Left cardiac atrium (tissue), 4 donors: ENCODE measurements at places on chromosomes 1 and 21. TPM values are rescaled to one million over a fixed set of nuclear protein-coding genes. Genes with fewer than 3 reads are reported as not detected.

GBP3 gene
- total RNA-seq: 8.2 TPM

OR2L8 gene
- total RNA-seq: not detected

HNRNPCL1 gene
- total RNA-seq: not detected

SMIM1 gene
- 25.4 TPM for total RNA-seq

SLC44A3 gene
- 5.4 TPM for total RNA-seq

ST6GALNAC3 gene
- total RNA-seq: 4.6 TPM

SLC35D1 gene
- total RNA-seq: 4.5 TPM

COL24A1 gene
- total RNA-seq: 1.4 TPM

PRR9 gene
- total RNA-seq: not detected

C1orf116 gene
- total RNA-seq: 0.10 TPM

UBAP2L gene
- total RNA-seq: 106 TPM

VSIG8 gene
- total RNA-seq: not detected

LEFTY1 gene
- not detected for total RNA-seq

TMEM222 gene
- 29.2 TPM for total RNA-seq

FHAD1 gene
- 0.47 TPM for total RNA-seq

SLC5A9 gene
- 0.42 TPM for total RNA-seq

CATSPERE gene
- 0.71 TPM for total RNA-seq

FABP3 gene
- 3,075 TPM for total RNA-seq

DSCAM gene
- total RNA-seq: not detected

THEM4 gene
- 17.6 TPM for total RNA-seq

S100A16 gene
- total RNA-seq: 48.2 TPM

PLCH2 gene
- 0.13 TPM for total RNA-seq

EVA1C gene
- 52.8 TPM for total RNA-seq

CDA gene
- 6.5 TPM for total RNA-seq

KRTAP6-2 gene
- total RNA-seq: not detected

FTCD gene
- total RNA-seq: 1.6 TPM

IVNS1ABP gene
- 33.3 TPM for total RNA-seq

SELP gene
- total RNA-seq: 22.5 TPM

CD2 gene
- total RNA-seq: 3.5 TPM

CLCA4 gene
- total RNA-seq: not detected
